Urinary bladder (tissue), 4 donors: ENCODE measurements at places on chromosomes 16 and 17. TPM values are rescaled to one million over a fixed set of nuclear protein-coding genes. Genes with fewer than 3 reads are reported as not detected.

Gene CFAP52
- 0.26 TPM for total RNA-seq

Gene ALOX15
- total RNA-seq: 2.6 TPM

Gene SERPINF2
- total RNA-seq: 0.37 TPM

Gene HAP1
- not detected for total RNA-seq

Gene UBALD2
- total RNA-seq: 5.4 TPM

Gene SPN
- 0.85 TPM for total RNA-seq

Gene KRTAP9-4
- not detected for total RNA-seq

Gene EIF1
- total RNA-seq: 96.6 TPM

Gene ENGASE
- 17.2 TPM for total RNA-seq

Gene ODAD4
- 1.4 TPM for total RNA-seq

Gene MGAT5B
- total RNA-seq: 0.63 TPM

Gene KRTAP9-2
- total RNA-seq: not detected

Gene KRTAP4-9
- total RNA-seq: not detected

Gene ZNF48
- 6.7 TPM for total RNA-seq

Gene NEUROD2
- total RNA-seq: not detected

Gene MEIOB
- total RNA-seq: not detected

Gene KCNH4
- 0.79 TPM for total RNA-seq

Gene CCL18
- total RNA-seq: not detected

Gene CA4
- 0.42 TPM for total RNA-seq

Gene DHX40
- total RNA-seq: 87.1 TPM

Gene ZNHIT3
- total RNA-seq: 33.7 TPM

Gene CLDN9
- not detected for total RNA-seq

Gene VTN
- 1.1 TPM for total RNA-seq

Gene GFAP
- 0.53 TPM for total RNA-seq

Gene KCTD13
- total RNA-seq: 10.4 TPM

Gene ITPRIPL2
- total RNA-seq: 63.5 TPM

Gene MYOCD
- total RNA-seq: 59.5 TPM

Gene MC1R
- 3.8 TPM for total RNA-seq

Gene G6PC1
- not detected for total RNA-seq

Gene ITGA2B
- total RNA-seq: 2.3 TPM

Gene CA5A
- not detected for total RNA-seq

Gene CFAP97D1
- not detected for total RNA-seq

Gene RNF112
- 3.1 TPM for total RNA-seq

Gene PSME3
- total RNA-seq: 31.1 TPM

Gene PRR29
- total RNA-seq: 0.42 TPM

Gene OTOP3
- not detected for total RNA-seq

Gene GALK1
- 11.3 TPM for total RNA-seq

Gene LAT
- total RNA-seq: 1.0 TPM

Gene BICDL2
- total RNA-seq: 7.2 TPM

Gene DPEP3
- not detected for total RNA-seq
